Umbilical cord (tissue), 2 donors: ENCODE measurements at places on chromosomes 13 and 19. TPM values are rescaled to one million over a fixed set of nuclear protein-coding genes. Genes with fewer than 3 reads are reported as not detected.

LHB gene
- total RNA-seq: not detected

ZNF568 gene
- total RNA-seq: 39.0 TPM

DENND1C gene
- not detected for total RNA-seq

CTXN1 gene
- 6.0 TPM for total RNA-seq

OLFM2 gene
- not detected for total RNA-seq

DMAC2 gene
- 20.9 TPM for total RNA-seq

MKNK2 gene
- 17.8 TPM for total RNA-seq

F10 gene
- 31.3 TPM for total RNA-seq

KCTD4 gene
- total RNA-seq: 4.6 TPM

FFAR1 gene
- 0.48 TPM for total RNA-seq

MCF2L gene
- 9.4 TPM for total RNA-seq

LCP1 gene
- 13.2 TPM for total RNA-seq

PROSER1 gene
- 10.4 TPM for total RNA-seq

ZNF793 gene
- total RNA-seq: 10.4 TPM

GGN gene
- not detected for total RNA-seq

FCER2 gene
- not detected for total RNA-seq

ACTMAP gene
- total RNA-seq: 1.7 TPM

AMER2 gene
- 2.4 TPM for total RNA-seq

ERICH4 gene
- not detected for total RNA-seq

POLR2I gene
- total RNA-seq: 8.4 TPM

CERS1 gene
- not detected for total RNA-seq
